IPS DF 6.9 (cell line): ENCODE measurements at places on chromosomes 2 and 18.

DNA sequence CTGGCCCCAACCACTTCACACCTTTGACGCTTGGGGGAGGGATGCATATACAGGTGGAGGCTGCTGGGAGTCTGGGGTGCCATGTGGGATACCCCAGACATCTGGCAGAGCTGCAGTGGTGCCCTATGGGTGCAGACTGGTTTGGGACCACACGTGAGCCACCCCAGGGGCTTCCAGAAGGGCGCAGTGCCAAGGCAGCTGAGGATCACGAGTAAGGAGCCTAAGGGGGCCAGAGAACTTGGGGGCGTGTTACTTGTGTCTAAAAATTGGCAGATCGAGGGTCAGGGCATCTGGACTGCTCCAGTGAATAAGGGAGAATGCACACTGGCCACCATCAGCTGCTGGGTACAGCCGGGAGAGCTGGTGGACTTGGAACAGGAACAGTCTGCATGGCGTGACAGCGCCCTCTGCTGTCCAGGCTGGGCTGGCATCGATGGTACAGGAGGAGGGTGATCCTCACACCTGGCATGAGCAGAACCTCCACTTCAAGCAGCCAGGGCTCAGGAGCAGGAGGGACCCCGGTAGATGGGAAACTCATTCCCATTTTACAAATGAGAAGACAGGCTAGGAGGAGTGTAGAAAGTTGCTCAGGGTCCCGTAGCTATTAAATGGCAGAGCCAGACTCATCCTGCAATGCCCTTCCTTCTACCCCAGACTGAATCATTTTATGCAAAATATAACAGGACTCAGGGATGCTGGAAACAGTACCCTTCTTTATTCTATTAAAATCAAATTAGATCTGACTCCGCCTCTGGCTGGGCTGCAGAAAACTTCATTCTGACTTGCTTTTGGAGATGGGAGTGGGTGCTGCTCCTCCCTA lies 60.4 kb downstream of the ATOH8 start:
- DNase-seq: peak; percentile 92

GRCh38 chr2:200086911-200087310 lies 131.5 kb downstream of the MAIP1 start:
- no peak for DNase-seq

GRCh38 chr2:218329027-218329825 lies 27.4 kb upstream of the CATIP start:
- DNase-seq: no peak

GRCh38 chr2:98580656-98581284 lies 27.5 kb downstream of the COA5 start:
- no peak for DNase-seq

DNA sequence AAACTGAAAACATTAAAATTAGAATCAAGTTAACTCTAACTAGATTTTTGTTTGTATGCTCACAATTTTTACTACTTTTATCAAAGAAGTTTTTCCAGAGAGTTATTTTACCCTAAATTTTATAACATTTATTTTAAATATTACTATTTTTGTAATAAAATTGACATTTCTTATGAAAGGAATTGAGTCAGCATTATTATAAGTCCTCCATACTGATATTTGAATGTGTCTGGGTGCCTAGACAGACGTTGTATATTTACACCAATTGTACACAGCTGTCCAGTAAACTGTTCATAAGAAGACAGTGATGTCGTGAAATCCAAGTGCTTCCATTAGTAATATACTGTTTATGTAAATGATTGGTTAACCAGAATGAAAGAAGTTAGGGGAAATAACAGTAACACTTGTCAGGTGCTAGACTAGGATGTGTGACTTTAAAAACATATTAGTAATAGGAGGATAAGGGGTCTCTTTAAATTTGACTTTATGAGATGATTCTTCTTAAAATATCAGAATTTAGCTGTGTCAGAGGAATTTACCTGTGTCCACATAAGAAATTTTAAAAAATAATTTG lies 73.7 kb downstream of the TANK start:
- DNase-seq: no peak
